SJSA1 (cell line): ENCODE measurements at places on chromosomes 6 and 20.

DNA sequence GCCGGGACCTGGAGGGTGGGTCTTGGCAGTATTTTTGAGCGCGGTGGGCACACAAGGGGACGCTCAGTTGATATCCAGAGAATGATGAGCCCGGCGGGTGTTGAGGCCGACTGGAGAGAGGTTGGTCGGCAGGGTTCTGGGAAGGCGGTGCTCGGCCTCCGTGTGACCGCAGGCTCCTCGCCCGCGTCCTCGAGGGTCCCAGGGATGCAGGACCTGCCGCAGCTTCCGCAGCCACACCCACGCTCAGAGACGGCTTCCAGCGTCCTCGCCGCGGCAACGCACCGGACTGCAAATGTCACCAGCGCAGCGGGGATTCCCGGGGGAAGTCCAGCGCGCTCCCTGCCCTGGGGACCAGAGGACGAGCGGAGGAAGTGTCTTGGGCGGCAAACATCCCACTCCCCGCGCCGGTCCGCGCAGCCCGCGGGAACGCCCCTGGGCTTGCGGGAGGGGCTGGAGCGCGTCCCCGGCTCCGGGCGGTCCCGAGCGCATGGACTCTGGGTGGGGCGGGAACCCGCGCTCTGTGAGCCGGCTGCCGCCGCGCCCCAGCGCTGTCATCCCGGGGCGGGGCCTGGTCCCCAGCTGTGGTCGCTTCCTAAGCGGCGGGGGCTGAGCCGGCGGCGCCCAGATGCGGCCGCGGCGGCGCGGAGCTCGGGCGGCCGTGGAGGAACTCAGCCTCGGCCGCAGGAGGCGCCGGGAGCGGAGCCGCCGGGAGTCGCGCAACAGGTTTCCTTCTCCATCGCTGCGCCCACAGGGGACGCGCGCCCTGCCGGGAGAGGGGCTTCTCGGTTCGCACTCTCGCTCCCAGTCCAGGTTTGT, at the start of gene STX11:
Gene STX11, plus strand, starts transcription at position 624 of the 816 bp plus-strand sequence. CDS start 36,111 bp downstream, outside the sequence.
- DNase-seq = peak; percentile 81

- DNase-seq = no peak
These were observed 20.4 kb upstream of the FRMD1 start for GRCh38 chr6:168099201-168100010.

- DNase-seq = no peak
These were observed 43.4 kb downstream of the SLC22A3 start for GRCh38 chr6:160391419-160392116.

GRCh38 chr20:62487561-62488354, 12.0 kb upstream of the GATA5 start:
- no peak for DNase-seq
